ENCODE measurements at places on chromosomes 7 and 10.

- DNase-seq, result no peak
These were observed 85.2 kb upstream of the PDSS1 start for GRCh38 chr10:26612151-26612915.

DNA sequence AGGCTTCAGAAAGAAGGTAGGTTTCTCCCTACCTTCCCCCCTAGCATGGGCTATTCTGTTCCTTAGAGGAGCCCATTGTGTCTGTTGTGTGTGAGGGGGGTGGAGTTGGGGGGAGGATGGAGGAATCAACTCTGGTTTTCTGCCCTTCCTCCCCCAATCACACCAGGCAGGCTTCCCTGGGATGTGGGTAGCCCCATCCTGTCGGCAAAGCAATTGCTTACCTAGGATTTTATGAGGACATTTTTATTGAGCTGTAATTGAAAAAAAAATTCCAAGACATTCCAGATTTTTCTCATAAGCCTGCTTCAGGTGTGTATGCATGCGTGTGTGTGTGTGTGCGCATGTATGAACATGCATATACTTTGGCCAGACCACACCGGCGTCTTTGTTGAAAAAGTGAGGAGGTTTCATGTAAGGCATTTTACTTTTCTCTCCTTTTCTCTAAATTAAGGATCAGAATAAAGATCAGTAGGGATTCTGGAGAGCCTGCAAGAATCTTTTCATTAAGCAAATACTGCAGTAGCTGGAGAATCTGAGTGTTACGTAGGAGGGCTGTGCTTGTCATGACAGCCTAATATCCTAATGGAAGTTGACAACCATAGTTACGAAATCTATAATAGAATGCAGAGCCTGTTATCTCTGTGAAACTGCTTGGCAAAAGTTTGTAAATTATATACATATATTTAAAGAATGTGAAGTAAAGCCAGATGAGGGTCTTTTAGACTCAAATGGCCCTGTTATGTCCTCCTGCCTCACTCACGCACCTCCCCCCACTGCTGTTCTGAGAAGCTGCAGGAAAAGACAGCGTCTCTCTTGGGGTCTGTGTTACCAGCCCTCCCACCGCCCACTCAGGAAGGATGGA lies 27.3 kb upstream of the SAMD8 start:
- no peak for DNase-seq

DNA sequence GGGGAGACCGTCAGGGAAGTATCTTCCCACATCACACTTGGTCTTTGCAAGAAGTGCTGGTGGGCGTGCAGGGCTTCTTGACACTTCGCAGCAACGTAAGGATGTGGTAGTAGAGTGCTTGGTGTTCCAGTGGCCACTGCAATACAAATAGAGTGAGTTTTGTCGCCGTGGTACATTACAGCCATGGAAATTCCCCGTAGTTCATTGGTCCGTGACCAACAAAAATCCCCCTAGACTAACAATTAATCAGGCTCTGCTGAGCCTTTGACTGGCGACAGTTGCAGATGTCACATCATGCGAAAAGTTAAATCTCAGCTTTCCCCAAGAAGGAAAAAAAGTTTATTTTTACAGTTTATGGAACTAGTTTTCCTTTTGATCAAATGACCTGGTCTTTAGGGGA lies 134.7 kb downstream of the MGMT start:
- DNase-seq, result no peak

- no peak for DNase-seq
These were observed 983 bp downstream of the TNRC18 start for GRCh38 chr7:5422396-5423305.

- DNase-seq, result no peak
These were observed 62.2 kb upstream of the ECHDC3 start for GRCh38 chr10:11679946-11680345.

DNA sequence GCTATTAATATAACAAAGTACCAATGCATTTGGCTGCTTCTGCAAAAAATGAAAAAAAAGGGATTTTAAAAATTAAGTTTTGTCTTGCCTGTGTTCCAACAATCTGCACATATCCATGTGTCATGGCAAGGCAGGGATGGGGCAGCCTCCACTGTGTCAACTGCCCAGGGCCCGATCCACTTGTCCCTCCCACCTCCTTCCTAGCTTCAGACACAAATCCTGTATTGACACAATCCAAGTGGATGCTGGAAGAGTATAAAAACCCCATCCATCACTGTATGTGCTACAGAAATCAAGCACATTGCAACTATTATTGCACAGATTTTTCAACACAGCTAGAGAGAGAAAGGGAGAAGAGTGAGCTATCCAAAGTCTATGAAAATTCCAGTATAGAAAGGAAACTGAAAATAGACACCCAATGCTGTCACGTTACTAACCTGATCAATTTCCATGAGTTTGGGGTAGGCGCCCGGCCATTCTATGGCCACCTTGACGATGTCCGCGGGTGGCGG lies 106.4 kb downstream of the ELMO1 start:
- DNase-seq, result no peak

- DNase-seq, result no peak
These were observed 84.1 kb upstream of the GJD4 start for GRCh38 chr10:35520996-35521395.

All from stimulated activated CD8-positive, alpha-beta memory T cell treated with anti-CD3 and anti-CD28 coated beads, Interleukin-2, amount 100 ng/mL, for 48 hours (primary cell).